Peyer's patch (tissue), 4 donors: ENCODE measurements at places on chromosomes 7 and 10. TPM values are rescaled to one million over a fixed set of nuclear protein-coding genes. Genes with fewer than 3 reads are reported as not detected.
A peak's percentile ranks its signal among the peaks of the same experiment; 100 is the strongest.

Gene FANK1
- not detected for total RNA-seq

Gene NEBL
- total RNA-seq, result 14.7 TPM

GRCh38 chr7:131431289-131431688, 103.6 kb downstream of the MKLN1 start:
- H3K27me3 ChIP-seq, result no peaks in the 10 kb centered on the region
- H3K36me3 ChIP-seq, result peaks cover 18% of the 10 kb centered on the region

- H3K27me3 ChIP-seq, result no peaks in the 10 kb centered on the region
- no peak overlapping the region for H3K4me3 ChIP-seq
- H3K36me3 ChIP-seq, result no peaks in the 10 kb centered on the region
- DNase-seq, result no peak
Measured at GRCh38 chr10:130194194-130194990, 58.2 kb downstream of the GLRX3 start.

- no peak overlapping the region for H3K4me3 ChIP-seq
- no peak for DNase-seq
- H3K27ac ChIP-seq, result peak overlapping the region; percentile 60
- no peaks in the 10 kb centered on the region for H3K4me1 ChIP-seq
- H3K36me3 ChIP-seq, result no peaks in the 10 kb centered on the region
- no peaks in the 10 kb centered on the region for H3K27me3 ChIP-seq
Measured at GRCh38 chr10:62244785-62245467, 23.7 kb downstream of the RTKN2 start.

- H3K4me1 ChIP-seq, result no peaks in the 10 kb centered on the region
- no peaks in the 10 kb centered on the region for H3K36me3 ChIP-seq
- H3K27me3 ChIP-seq, result no peaks in the 10 kb centered on the region
Measured at GRCh38 chr10:57844387-57844998, 423.2 kb downstream of the IPMK start.

DNA sequence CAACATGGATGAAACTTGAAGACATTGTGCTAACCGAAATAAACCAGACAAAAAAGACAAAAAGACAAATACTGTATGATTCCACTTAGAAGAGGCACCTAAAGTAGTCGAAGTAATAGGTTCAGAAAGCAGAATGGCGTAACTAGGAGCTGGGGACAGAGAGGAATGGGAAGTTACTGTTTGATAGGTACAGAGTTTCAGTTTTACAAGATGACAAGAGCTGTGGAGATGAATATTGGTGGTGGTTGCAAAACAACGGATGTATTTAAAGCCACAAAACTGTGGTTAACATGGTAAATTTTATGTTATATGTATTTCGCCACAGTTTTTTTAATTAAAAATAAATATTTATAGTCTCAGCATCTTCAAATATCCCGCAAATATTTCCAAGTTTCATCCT, 64.1 kb upstream of the DIP2C start:
- H3K27ac ChIP-seq, result no peak overlapping the region
- no peaks in the 10 kb centered on the region for H3K27me3 ChIP-seq
- no peak for DNase-seq
- H3K4me1 ChIP-seq, result no peaks in the 10 kb centered on the region
- no peaks in the 10 kb centered on the region for H3K36me3 ChIP-seq

DNA sequence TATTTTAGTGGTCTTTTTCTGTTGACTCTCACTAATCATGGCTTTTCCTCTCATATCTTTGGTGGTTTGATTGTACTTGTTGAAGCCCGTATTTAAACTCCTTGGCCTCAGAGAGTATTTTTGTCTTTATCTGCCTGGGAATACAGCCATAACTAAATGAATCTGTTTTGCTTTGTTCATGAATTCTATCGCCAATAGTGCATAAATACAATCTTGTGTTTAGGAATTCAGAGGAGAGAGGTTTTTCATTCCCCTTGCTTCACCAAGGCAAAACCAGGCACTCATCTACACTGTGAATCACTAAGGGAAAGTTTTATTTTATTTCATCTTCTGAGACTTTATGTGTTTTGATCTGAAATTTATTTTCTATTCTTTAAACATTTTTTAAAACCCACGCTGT, 152.7 kb downstream of the BICC1 start:
- no peak for DNase-seq
- no peaks in the 10 kb centered on the region for H3K27me3 ChIP-seq

- H3K27ac ChIP-seq, result no peak overlapping the region
- no peaks in the 10 kb centered on the region for H3K4me1 ChIP-seq
- H3K27me3 ChIP-seq, result no peaks in the 10 kb centered on the region
- no peak for DNase-seq
- H3K4me3 ChIP-seq, result no peak overlapping the region
Measured at GRCh38 chr7:70797109-70797514, 334.8 kb upstream of the GALNT17 start.

DNA sequence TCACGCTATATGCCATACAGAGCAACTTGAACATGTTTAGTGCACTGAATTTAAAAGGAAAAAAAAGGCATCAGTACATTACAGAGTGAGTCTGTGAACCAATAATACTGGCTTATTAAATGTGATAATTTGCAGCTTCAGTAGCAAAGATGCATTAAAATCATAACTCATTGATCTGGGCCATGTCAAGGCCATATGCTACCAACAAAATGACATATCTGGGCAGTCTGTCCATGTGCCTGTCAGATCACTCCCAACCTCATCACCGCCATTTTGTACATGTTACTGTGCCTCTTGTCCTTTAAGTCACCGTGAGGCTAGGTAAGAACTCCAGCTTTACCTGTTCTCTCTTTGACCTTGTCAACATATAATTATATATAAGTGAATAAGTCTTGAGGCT, 307.4 kb upstream of the LRGUK start:
- no peak overlapping the region for H3K27ac ChIP-seq
- no peaks in the 10 kb centered on the region for H3K27me3 ChIP-seq
- no peak for DNase-seq
- H3K36me3 ChIP-seq, result no peaks in the 10 kb centered on the region
